CMK (cell line): ENCODE measurements at places on chromosomes 4 and X.

GRCh38 chr4:10026485-10026884 is 5.2 kb upstream of the SLC2A9 start:
- DNase-seq: no peak

GRCh38 chr4:119628281-119629141 is at the start of gene PDE5A:
Gene PDE5A (minus strand): TSS chr4:119628804. CDS start chr4:119628671, 133 bp downstream.
- no peak for DNase-seq

GRCh38 chr4:151692821-151693673 is 67.8 kb downstream of the GATB start:
- no peak for DNase-seq

- no peak for DNase-seq
Measured at GRCh38 chr4:1834047-1834775, 21.7 kb downstream of the LETM1 start.

- no peak for DNase-seq
Measured at GRCh38 chr4:82213485-82214417, 160.0 kb downstream of the HNRNPD start.

DNA sequence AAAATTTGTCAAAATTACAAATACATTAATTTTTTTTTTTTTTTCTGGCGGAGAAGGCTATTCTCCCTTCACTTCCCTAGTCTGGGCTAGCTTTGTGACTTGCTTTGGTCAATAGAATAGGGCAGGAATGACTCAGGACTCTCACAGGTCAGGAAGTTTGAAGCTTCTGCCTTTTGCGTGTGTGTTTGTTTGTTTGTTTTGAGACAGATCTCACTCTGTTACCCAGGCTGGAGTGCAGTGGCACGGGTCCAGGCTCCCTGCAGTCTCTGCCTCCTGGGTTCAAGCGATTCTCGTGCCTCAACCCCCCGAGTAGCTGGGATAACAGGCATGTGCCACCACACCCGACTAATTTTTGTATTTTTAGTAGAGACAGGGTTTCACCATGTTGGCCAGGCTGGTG is 55.9 kb upstream of the USP9X start:
- DNase-seq: no peak

DNA sequence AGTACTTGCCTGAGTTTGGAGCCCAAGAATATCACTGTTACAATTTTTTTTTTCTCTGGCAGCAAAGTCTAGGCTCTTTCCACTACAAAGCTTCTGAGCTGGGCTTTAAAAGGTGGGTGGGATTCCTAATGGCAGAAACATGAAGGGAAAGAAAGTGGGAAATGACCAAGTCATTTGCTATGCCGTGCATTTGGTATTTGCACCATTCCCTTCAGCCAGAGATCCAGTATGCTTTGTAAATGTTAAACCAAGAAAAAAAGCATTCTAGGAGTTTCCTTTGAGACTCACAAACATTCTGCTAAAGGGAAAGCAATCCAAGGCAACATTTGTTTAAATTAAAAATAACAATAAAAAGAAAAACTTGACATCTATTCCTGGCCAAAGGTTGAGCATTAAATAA is 451.2 kb downstream of the RAB28 start:
- DNase-seq: no peak

GRCh38 chr4:8205749-8206611 is 6.9 kb downstream of the SH3TC1 start:
- DNase-seq: no peak

- DNase-seq: no peak
Measured at GRCh38 chrX:13284570-13284969, 35.3 kb downstream of the ATXN3L start.

GRCh38 chr4:76074468-76074867 is at the start of gene ART3:
Gene ART3 (plus strand): TSS chr4:76074709. CDS start chr4:76075890, 1,181 bp downstream.
- DNase-seq: no peak

GRCh38 chr4:54101190-54102041 is 1.5 kb downstream of the GSX2 start:
- no peak for DNase-seq

DNA sequence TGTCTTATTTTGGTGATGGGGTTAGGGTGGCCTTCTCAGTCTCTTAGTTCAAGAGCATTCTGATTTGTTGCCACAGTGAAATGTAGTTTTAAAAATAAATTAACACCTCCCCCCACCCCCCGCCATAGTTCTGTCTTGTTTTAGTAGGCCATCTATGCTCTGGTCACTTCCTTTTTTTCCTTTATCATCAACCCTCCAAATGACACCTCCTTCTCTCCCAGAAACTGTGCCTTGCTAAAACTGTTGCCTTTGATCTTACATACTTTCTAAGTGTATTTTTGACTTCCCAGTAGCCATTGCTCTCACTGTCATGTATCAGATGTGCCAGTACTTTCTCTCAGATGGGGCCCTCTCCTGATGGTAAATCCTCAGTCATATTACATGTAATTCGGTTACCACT is 14.5 kb upstream of the NDUFC1 start:
- DNase-seq: no peak

- DNase-seq: no peak
Measured at GRCh38 chr4:77826275-77826674, 7.1 kb upstream of the CNOT6L start.

- no peak for DNase-seq
Measured at GRCh38 chr4:122879001-122879400, 43.4 kb downstream of the NUDT6 start.

DNA sequence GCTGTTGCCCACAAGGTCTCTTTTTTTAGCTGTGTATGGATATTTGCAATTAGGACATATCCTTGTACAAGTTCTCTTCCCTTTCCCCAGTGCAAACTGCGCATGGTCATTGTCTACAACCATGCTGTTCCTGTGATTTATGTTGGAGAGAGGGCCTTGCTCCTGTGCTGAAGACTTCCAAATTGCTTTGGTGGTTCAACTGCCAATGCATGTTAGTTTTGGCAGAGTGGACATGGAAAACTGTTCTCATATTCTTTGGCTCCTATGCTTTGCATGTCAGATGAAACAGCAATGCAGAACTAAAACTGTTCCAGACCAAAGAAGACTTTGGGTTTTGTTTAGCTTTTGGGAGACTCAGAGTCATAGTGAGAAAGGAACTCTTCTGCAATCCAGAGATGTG is 148.8 kb upstream of the EDNRA start:
- DNase-seq: no peak

- no peak for DNase-seq
Measured at GRCh38 chr4:144174401-144175067, 34.0 kb upstream of the GYPA start.

- no peak for DNase-seq
Measured at GRCh38 chr4:7625071-7625470, 190.3 kb upstream of the PSAPL1 start.

DNA sequence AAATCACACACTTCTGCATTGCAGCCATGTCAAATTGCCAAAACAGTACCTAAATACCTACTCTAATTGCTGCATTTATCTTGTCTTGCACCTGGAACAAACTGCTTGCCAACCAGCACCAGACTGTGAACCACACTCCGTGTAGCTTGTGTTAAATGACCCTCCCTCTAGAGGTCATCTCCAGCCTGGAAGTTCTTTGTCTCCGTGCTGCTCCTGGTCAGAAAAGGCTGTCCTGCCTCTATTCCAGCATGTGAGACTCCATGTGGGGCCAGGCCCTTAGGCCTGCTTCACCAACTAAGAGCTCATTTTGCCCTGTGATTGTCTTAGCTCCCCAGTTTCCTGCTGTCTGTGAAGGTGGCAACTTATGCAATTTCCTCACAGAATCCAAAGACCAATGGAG is 28.3 kb downstream of the CNGA2 start:
- no peak for DNase-seq

DNA sequence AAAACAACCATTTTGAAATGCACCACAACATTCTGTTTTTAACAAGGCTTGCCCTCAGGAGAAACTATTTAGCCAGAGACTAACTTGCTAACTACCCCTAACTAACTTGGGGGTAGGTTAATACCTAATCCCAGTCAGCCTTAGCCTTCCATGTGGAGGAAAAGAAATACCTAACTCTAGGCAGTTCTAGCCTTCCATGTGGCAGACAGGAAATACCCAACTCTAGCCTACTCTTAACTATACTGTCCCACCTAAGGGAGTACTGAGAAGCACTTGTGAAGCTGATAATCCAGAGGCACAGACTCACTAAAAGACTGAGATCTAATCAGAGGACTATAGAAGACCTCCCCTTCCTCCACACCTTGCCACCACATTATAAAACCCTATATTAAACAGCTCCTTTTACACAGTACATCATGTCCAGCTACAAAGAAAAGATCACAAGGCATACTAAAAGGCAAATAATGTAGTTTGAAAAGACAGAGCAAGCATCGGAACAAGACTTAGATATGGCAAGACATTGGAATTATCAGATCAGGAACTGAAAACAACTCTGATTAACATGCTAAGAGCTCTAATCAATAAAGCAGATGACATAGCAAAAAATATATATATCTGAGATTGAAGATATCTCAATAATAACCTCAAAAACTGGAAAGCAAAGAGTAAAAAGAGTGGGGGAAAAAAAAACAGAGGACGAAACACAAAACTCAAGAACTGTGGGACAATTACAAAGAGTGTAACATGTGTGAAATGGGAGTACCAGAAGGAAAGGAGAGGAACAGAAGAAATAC is 52.2 kb downstream of the FRYL start:
- DNase-seq: no peak

GRCh38 chr4:60327651-60328050 is 872.5 kb upstream of the ADGRL3 start:
- DNase-seq: no peak

DNA sequence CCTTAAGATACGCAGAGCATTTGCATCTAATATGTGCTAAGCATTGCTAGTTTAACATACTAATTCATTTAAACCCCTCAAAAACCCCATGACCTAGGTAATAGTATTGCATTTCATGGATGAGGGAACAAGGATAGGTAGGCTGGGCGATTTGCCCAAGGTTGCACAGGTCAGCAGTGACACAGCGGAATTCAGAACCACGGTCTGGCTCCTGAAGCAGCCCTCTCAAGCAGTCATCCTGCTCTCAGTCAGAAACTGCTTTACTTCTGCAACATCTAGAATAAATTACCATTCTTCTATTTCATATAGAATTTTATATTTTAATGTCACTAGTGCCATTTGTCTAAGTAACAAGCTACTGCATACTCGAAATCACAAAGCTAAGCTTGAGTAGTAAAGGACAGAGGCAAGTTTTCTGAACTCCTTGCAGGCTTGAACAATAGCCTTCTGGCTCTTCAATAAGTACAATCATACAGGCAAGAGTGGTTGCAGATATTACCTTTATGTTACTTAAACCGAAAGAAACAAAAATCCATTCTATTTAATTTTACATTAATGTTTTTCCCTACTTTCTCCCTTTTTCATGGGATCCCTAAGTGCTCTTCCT is 555 bp upstream of the SPP1 start:
- DNase-seq: no peak

GRCh38 chr4:173398220-173398619 is 696 bp downstream of the SCRG1 start:
- no peak for DNase-seq

GRCh38 chr4:101678180-101678579 is 112.3 kb upstream of the BANK1 start:
- no peak for DNase-seq

DNA sequence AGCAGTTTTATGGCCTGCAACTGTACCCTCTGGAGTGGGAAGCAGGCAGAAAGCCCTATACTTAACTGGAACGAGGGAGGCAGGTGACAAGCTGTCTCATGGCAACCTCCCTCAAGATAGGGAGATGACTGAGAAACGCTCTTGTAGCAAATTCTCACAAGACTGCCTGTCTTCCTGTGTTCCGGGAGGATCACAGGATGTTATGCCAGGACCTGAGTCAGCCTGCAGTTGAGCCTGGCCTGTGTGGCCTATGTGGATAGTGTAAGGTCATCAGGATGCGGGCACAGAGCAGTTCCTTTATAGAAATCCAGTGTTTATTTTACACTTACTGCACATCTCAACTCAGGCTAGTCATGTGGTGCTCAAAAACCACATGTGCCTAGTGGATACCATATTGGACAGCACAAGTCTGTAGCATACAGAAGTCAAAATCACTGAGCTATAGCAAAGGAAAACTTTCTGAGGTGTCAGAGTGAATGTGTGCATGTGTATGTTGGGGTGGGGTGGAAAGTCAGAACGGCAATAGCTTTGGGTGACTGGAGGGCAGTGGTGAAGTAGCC is 25.2 kb downstream of the TAF7L start:
- no peak for DNase-seq

DNA sequence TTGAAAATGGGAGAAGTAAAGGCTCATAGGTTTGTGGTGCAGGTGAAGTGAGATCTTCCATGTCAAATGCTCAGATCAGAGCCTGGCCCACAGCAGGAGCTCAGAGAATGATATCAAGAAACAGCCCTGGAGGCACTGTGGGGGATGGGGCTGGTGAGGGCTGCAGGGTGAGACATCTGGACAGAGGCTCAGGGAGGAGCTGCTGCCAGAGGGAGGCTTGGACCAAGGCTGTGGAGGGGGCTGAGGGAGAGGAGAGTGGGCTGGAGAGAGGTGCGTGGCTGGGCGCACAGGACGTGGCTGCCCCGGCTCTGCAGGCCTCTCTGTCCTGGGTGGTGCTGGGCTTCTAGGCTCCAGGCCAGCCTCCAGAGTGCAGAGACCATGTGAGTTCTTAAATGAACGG is 5.6 kb downstream of the SORCS2 start:
- DNase-seq: no peak

GRCh38 chr4:124212815-124213630 is 499.5 kb downstream of the ANKRD50 start:
- DNase-seq: no peak
